ENCODE measurements at places on chromosomes 5 and 9.

DNA sequence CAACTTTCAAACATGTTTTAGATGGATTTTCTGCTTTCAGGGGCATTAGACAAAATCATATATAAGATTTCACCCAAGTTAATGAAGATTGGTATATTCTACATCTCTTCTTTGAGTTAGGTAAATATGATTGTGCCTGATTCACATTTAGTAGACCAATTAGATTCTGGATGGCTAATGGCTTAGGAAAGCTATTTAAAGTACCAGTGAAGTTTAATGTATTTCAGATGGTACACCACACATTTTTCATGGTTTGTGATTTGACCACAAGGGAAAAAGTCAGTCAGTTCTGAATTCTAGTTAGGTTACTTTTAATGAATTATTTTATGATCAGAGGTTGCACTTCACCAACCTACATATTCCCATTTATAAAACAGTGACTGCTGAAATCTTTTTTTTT, 409.7 kb downstream of the ADGRV1 start:
- DNase-seq = no peak

- DNase-seq = no peak
These were observed 31.6 kb downstream of the DTWD2 start for GRCh38 chr5:118956727-118957126.

DNA sequence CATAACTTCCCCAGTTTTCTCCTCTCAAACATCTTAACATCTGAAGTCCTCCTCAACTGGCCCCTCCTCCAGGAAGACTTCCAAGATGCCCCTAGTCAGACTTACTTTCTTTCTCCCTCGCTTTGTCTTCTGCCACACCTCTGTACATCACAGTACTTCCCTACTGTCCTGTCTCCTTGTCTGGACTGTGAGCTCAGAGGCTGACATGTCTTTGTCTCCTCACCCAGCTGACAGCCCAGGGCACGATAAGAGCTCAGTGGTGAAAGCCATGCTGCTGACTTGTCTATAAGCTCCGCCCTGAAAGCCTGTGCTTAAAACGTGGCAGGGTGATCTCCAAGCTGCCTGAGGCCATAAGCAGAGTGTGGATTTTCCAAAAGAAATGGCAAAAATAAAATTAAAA, 33.0 kb upstream of the SLC25A51 start:
- no peak for DNase-seq

DNA sequence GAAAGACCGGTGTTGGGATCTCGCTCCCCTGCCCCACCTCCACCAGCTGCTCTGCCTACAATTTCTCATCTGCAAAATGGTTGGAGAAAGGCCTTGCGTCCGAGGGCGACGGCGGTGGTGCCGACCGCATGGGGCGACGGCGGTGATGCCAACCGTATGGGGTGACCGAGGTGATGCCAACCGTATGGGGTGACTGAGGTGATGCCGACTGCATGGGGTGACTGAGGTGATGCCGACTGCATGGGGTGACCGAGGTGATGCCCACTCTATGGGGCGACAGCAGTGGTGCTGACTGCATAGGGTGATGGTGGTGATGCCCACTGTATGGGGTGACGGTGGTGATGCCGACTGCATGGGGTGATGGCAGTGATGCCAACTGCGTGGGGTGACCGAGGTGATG, 171.0 kb downstream of the OLFM1 start:
- no peak for DNase-seq

GRCh38 chr9:21559402-21560280, 77.5 kb upstream of the IFNE start:
- DNase-seq = peak; percentile 53

GRCh38 chr9:21711504-21711903, 90.9 kb upstream of the MTAP start:
- DNase-seq = no peak

GRCh38 chr5:68071736-68072135, 143.8 kb upstream of the PIK3R1 start:
- DNase-seq = no peak
